ENCODE measurements at places on chromosomes 1 and 21.

DNA sequence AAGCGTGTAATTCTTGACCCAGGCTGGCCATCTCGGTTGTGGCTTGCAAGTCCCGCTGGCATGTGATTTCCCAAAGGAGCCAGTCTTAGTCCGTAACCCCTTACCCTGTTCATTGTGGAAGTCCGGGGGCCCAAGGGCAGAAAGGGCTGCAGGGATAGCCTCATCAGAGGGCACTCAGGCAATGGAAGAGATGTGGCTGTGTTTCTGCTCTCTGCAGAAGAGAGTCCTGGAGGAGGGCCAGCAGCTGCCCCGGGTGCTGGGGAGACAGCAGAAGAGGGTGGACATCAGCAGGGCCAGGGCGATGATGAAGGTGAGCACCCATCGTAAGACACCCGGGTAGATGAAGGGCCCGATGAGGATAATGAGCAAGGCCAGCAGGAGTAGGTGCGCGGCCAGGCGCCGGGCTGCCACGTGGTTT lies 830 bp downstream of the RNF186 start:
- DNase-seq: no peak

GRCh38 chr21:38958940-38959691 lies 153.4 kb downstream of the ETS2 start:
- no peak for DNase-seq

GRCh38 chr1:225980005-225980836 lies 18.9 kb downstream of the SDE2 start:
- peak; percentile 18 for DNase-seq

DNA sequence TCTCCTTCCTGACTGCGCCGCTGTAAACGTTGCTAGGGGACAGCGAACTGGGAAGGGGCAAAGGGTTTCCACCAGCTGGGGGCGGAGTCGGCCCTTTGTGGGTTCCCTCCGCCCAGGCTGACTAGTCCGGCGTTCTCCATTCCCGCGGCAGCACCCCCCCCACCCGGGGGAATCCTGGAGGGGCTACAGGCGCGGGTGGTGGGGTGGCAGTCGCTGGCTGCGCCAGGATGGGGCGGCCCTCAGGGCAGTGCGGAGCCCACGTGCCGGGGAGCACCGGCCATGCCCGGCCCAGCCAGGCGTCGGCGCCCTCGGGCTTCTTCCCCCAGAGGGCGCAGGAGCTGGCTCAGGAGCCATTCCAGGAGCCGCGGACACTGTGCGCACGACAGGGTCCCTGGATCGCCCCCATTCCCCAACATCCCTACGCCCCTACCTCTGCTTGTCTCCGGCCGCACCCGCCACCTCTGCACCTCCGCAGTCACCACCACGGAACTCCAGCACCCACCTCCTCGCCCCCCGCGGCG lies 476 bp downstream of the BATF3 start:
- DNase-seq: no peak

GRCh38 chr1:8367571-8368194 lies 49.8 kb downstream of the SLC45A1 start:
- no peak for DNase-seq

DNA sequence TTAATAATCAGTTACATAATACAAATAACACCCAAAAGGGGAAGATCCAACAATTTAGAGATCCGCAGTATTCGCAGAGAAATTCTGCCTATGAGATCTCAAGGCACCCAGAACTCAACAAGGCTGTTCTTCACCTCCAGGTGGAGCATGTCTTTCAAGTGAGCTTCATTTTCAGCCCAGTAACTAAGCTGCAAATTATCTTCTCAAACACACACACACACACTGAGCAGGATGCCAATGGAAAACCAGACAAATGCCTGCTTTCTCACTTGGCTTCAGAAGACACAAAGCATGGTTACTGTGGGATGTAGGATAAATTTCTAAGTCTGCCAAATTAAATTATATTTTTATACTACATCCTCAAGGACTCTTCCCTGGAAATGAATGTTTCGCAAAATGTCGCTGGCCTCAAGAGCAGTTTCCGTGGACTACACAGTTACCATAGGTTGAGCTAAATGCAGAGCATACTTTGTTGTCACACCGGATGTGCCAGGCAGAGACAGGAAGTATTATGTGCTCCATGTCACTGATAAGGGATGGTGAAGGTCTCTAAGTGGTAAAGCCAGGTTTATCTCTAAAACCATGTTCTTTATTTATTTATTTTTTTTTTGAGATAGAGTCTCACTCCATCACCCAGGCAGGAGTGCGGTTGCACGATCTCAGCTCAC lies 30.3 kb downstream of the UBR4 start:
- no peak for DNase-seq

DNA sequence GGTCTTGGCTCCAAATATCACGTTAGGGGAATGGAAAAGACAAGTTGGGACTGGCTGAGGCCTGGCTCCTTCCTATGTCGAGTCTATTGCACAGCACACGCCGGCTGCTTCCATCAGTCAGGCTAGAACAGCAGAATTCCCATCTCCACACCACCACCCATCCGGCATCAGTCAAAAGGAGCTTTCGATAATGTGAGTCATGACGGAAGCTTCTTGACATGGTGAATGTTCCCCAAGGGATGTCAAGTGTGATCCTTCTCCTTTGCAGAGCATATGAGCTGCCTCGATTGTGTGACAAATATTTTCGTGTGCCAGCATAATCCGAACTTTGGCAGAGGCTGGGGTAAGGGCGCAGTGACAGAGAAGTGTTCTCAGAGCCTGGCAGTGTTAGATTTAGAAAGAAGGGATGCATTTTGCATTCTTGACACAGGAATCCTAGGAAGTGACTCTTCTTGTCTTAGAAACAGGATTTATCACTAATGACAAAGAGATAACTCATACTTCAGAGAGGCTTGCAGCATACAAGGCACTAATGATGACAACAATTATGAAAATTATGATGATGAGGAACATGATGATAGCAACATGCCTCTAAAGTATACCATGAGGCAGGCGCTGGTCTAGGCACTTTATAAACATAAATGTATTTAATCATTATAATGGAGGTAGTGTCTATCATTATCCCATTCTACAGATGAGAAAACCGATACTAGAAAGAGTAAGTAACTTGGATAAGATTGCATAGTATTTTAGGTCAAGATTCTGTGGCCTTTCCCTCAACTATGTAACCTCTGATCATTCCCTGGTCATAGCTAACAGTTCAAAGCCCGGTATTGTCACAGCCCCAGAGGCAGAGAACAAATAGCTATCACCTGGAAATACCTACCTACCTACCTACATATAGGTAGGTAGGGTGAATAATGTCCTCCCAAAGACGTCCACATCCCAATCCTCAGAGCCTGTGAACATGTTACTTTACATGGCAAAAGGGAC lies 135.0 kb downstream of the KCNJ6 start:
- DNase-seq: no peak

- no peak for DNase-seq
These were observed 26.6 kb downstream of the IL6R start for GRCh38 chr1:154431586-154432373.

- no peak for DNase-seq
These were observed 66.9 kb downstream of the DISC1 start for GRCh38 chr1:231693361-231694074.

DNA sequence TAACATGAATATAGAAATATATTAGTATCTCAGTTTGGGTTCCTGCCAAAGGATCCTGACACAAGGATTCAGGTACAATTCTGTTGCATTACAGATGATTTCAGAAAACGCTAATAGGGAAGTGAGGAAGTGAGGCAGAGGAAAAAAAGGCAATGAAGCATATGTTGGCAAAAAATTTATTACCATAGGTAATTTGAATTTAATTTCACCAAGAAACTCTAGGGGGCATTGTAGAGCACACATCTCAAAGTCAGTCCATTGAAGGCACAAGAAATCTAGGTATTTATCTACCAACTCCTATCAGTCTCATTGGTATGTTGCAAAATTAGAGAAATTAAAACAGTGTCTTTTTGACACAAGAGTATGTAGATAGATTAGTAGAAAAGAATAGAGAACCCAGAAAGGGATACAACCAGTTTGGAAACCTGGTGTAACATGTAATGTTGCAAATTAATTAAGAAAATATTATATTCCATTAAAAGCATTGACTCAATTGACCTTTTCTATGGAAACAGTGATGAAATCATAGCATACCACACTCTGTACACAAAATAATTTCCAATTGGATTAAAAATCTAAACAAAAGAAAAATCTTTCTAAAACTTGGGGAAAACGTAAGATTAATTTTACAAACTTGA lies 104.9 kb upstream of the SNX7 start:
- DNase-seq: no peak

DNA sequence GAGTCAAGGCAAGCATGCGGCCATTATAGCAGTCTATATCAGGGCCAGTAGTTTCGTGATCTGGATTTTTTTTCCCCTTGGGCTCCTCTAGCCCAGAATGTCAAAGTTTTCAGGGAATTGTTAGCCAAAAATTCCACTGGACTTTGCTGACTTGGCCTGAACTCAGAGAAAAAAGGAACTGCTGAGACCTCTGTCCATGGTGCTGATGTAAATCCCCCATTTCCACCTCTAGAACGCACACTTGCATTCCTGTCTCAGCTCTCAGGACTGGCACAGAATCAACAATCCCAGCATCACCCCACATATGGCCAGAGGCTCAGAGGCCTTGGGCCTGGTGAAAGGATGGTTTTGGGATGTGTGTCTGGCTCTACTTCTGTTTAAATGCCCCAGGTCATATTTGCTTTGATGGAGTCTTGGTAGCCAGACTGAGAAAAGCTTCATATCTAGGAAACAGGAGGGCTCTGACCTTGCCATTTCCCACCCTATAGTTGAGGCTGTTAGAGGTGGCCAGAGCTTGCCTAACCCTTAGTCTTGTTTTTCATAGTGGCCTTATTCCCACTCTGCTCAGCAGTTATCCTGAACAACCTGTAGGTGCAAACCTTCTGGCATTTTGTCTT lies 16.9 kb upstream of the EFCAB14 start:
- no peak for DNase-seq

DNA sequence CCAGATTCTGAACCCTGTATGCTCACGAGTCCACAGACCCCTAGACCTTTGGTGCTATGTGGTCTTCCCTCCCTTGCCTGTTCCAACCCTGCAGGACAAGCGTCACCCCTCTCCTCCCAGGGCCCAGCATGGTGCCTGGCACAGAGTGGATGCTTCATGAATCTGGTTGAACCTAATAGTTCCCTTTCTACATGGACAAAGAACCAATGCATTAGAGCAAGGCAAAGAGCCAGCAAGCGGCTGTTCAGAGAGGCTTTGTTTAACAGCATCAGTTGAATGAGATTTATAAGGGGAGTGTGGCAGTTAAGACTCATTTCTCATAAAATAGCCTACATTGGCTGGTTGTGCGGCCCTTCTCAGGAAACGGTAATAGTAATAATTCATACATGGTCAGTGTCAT lies 14.9 kb downstream of the SLC26A9 start:
- peak; percentile 26 for DNase-seq

GRCh38 chr1:64453688-64454087 lies 16.2 kb upstream of the CACHD1 start:
- DNase-seq: no peak

DNA sequence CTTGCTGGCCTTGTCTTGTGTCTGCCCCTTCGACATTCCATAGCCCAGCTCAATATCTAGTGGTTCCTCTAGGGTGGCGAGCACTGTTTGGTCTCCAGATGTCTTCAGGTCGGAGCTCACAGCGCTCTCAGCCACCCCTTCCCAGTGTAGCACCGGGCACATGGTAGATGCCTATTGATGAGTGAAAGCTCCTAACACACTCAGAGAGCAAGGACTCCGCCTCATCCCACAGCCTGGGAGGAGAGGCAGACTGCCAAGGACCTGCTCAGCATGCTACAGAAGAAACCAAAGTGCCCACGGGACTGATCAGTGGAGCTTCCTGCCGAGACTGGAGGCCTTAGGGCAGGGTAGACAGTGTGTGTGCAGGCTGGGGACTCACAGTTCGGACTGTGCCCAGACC lies 10.9 kb downstream of the PCSK9 start:
- no peak for DNase-seq

DNA sequence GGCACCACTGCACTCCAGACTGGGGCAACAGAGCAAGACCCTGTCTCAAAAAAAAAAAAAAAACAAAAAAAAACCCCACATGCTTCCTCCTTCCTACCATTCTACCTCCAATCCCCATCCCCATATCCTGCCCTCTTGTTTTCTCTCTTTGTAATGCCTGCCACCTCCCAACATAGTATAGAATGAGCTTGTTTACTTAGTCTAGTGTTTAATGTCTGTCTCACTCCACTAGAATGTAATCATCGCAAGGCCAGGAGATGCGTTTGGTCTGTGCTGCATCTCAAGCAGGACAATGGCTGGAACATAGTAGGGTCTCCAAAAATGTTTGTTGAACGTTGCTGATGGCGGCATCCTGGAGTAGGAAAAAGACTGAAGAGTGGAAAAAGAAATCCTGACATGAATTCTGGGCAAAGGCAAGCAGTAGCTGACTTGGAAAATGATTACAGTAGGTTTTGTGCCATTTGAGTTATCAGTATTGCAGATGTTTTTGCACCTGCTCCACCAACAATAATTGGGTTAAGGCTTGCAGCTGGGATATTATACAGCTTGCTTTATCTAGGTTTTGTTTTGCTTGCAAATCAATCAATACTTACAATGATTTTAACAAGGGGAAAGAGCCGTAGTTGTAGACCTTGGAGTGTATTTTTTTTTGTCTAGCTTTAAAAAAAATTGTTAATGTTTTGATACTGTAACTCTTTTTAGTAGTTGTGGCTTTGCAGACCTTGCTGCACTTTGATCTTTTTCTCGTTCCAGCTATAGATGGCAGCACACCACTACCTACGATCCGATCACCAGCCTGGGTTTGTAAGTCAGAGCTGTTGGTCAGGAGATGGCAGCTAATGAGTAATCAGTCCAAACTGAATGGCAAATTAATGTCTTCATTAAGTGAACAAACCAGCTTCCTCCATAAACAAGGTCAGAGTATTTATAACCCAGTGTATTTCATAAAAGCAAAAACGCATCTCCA lies 62.4 kb downstream of the BACH1 start:
- DNase-seq: no peak

- DNase-seq: no peak
These were observed 8.9 kb downstream of the MKNK1 start for GRCh38 chr1:46595127-46595526.

GRCh38 chr1:88645886-88646285 lies 38.2 kb upstream of the PKN2 start:
- DNase-seq: no peak

GRCh38 chr1:212651521-212651920 lies 43.0 kb downstream of the ATF3 start:
- DNase-seq: no peak

DNA sequence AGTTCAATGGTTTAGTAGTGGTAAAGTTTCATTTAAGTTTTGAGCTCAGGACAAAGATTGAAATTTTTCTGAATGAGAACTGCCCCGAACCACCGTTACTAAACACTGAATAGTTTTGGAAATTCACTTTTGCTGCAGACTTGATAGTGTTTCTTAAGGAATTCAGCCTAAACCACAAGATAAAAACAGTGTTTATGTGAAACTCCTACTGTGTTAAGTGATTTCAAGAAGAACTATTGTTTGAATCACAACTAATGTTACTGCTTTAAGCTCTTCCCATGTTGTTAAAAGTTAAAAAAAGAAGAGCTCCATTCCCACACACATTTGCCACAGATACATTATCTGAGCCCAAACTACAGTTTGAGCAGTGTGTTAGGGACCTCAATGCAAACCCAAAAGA lies 159.2 kb downstream of the DYRK1A start:
- DNase-seq: no peak

- no peak for DNase-seq
These were observed 40.1 kb downstream of the TRAPPC10 start for GRCh38 chr21:44052071-44052829.

GRCh38 chr1:210800756-210801155 lies 333.2 kb downstream of the KCNH1 start:
- no peak for DNase-seq
